RWPE2 (cell line): ENCODE measurements at places on chromosomes 12 and 14.

GRCh38 chr12:128267651-128268378 lies 845 bp downstream of the TMEM132C start:
- no peak for DNase-seq

GRCh38 chr14:67395876-67396189 lies 16.1 kb downstream of the PLEK2 start:
- no peak for DNase-seq

- no peak for DNase-seq
Measured at GRCh38 chr14:88168498-88169165, 154.4 kb downstream of the KCNK10 start.

DNA sequence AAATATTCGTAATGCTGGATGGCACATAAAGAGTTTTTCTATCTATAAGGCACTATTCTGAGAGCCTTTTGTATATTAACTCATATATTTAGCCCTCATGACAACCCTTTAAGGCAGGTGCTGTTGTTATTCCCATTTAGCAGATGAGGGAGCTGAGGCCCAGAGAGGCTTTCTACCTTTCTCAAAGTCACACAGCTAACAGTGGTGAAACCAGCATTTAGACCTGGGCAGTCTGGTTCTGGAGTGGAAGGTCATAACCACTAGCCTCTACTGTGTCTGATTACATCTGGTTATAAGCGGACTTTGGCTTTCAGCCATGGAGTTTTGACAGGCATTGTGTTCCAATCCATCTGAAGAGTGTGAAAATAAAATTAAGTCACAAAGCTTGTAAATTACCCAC lies 41.2 kb upstream of the HDAC7 start:
- no peak for DNase-seq

GRCh38 chr12:2769866-2770533 lies 24.8 kb upstream of the FKBP4 start:
- no peak for DNase-seq

DNA sequence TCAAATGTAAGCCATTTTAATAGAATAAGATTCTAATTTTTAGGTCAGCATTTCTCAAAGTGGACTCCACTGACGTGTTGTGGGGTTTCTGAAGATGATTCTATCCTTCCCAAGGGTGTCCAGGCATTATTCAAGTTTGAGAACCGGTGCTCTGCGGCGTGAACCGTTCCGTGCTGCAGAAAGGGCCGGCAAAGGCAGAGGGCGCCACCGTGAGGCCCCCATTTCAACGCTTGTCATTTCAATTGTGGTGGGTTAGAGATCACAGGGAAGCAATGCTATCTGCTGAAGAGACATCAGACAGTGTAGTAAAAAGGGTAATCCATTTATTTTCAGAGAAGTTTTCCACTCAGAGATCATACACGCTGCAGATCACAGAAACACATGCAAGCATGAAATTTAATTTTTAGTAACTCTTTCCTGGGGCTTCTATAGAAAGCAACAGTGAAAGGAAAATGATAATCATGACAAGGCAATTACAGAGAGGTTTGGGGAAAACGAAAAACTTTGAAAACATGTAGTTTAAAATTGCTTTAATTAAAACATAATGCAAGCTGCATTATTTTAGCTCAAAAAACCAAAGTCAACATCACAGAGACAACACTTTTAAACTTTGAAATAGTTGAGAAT lies 201.7 kb downstream of the EXOC5 start:
- DNase-seq = no peak

- no peak for DNase-seq
Measured at GRCh38 chr12:29782285-29782870, 1.4 kb downstream of the TMTC1 start.

- no peak for DNase-seq
Measured at GRCh38 chr12:74105434-74105833, 432.2 kb upstream of the ATXN7L3B start.

- no peak for DNase-seq
Measured at GRCh38 chr14:96922986-96923385, 125.8 kb downstream of the VRK1 start.

DNA sequence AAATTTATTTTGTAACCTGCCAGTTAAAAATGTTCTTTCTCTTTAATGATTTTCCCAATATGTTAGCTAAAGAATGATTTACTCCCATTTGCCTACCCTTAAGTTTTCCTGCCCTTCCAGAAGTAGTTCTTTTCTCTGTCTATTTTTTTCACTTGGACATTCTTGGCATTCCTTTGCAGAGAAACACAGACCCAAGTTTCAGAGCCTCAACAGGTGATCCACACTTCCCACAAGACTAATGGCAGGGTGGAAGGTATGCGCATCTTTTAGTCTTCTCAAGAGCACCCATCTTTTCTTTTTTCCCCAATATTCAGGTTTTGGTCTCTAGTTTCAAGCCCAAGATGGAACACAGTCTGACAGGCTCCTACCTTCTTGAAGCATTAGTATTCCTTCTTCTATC lies 420.7 kb downstream of the ADAMTS20 start:
- DNase-seq = no peak

GRCh38 chr12:80838708-80839107 lies 99.0 kb downstream of the LIN7A start:
- no peak for DNase-seq

- no peak for DNase-seq
Measured at GRCh38 chr12:82099216-82099615, 259.0 kb downstream of the CCDC59 start.

DNA sequence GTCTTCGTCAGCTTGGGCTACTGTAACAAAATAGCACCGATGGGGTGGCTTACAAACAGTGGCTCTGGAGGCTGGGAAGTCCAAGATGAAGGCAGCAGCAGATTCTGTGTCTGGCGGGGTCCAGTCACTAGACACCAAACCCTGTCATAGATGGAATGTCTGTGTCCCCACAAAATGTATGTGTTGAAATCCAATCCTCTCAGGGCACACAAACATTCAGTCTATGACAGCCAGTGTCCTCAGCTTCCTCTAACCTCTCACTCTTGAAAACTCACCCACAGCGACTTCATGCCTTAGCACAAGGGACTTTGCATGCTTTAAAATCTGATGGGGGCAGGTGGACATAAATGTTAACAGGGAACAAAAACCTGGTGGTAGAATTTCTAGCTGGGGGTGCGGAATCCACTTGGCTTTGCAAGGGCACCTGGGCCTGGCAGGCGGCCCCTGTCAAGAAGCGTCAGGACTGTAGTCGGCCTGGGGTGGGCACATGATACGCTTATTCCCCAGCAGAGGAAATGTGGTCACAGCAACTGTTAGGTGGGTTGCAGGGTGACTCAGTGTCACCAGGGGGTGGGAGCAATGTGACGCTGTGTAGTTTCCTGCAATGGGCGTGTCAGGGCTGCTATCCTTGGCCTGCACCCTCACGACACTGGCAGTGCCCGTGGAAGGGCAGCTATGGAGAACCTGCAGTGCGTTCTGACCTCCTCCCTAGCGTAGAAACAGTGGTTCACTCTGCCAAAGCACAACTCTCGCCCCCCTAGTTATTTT lies 17.7 kb downstream of the RIN3 start:
- no peak for DNase-seq

DNA sequence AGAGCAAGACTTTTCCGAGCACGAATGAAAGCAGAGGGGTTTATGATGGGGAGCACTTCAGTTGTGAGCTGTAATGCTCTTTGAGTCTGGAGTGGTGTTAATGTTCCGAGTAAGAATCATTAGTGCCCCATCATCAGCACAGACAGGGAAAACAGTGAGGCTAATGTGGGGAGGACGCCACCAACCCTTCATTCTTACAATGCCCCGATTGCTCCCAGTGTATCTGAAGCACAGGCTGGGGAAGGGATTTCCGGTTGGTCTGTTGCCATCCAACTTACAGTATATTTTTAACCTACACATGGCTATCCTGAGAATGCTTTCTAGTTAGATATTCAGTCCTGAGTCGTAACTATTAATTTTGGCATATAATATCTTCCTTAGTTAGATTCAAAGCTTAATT lies 141.6 kb downstream of the APAF1 start:
- no peak for DNase-seq

- no peak for DNase-seq
Measured at GRCh38 chr14:50044042-50044651, 72.2 kb downstream of the VCPKMT start.

DNA sequence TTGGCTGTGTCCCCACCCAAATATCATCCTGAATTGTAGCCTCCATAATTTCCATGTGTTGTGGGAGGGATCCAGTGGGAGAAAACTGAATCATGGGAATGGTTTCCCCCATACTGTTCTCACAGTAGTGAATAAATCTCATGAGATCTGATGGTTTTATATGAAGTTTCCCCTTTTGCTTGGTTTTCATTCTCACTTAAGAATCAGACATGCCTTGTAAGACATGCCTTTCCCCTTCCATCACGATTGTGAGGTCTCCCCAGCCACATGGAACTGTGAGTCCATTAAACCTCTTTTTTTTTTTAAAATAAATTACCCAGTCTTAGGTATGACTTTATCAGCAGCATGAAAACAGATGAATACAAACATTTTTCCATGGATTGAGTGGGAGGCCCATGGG lies 652.9 kb downstream of the ETNK1 start:
- DNase-seq = no peak

DNA sequence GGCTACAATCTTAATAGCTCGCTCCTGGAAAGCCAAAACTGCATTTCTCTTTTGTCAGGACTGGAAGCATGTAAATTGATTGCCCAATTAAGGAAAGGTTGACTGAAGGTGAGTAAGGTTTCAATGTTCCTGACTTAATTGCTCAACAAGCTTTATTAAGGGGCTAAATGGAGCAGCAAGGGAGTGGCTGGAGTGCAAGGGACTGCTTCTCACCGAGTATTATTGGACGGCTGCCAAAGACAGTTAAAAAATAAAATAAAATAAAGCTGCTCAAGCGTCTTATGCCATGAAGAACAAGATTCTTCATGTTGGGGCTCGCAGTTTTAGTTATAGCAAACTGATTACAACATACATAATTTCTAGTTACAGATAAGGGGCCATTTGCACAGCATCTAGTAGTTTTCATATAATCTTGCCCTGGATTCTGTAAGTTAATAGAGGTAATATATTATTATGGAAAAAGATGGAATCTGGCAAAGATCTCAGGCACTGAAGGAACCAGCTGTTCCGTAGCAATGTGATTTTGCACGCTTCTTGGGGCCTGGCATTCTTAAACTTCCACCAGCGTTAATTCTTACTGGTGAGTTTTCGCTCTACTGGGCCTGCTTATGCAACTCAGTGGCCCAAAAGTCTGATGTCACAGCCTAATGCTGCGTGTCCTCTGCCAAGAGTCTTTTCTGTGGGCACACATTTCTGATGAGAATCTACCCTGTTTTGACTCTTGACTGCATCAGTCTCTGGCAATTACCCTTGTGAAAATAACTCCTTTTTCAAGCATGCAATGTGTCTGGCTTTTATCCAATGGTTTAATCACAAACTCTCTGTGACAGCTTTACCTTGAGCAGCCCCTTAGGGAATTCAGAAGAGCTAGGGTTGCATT lies 108.5 kb downstream of the SLC38A1 start:
- DNase-seq = peak; percentile 76

GRCh38 chr14:40164083-40164482 lies 731.9 kb upstream of the FBXO33 start:
- DNase-seq = no peak

- DNase-seq = no peak
Measured at GRCh38 chr12:54882079-54882478, 27.8 kb downstream of the MUCL1 start.

DNA sequence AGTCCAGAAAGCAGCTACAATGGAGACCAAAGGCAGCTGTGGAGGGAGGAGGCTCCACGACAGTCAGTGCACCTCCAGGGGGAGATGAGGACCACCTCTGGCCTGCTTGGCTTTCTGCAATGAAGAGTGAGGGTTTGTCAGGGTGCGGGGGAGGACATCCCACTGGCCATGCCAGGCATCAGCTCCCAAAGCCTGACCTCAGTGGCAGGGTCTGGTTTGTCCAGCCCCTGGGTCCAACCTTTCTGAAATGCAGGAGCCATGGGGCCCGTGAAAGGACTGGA lies 35.2 kb downstream of the SLC6A12 start:
- no peak for DNase-seq

- DNase-seq = no peak
Measured at GRCh38 chr12:13304924-13305323, 108.4 kb downstream of the EMP1 start.

GRCh38 chr14:68248481-68249255 lies 429.1 kb downstream of the RAD51B start:
- DNase-seq = no peak

DNA sequence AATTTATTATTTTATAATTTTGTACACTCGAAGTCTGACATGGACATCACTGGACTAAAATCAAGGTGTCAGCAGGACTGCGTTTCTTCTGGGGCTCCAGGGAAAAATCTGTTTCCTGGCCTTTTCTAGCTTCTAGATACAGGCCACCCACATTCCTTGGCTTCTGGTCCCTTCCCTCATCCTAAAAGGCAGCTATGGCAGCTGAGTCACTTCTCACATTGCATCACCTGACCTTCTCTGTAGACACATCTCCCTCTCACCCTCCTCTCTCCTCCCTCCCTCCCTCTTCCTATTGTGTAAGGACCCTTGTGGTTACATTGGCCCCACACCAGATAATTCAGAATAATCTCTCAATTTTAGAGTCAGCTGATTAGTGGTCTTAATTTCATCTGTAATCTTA lies 92.4 kb downstream of the RPS6KA5 start:
- DNase-seq = no peak

DNA sequence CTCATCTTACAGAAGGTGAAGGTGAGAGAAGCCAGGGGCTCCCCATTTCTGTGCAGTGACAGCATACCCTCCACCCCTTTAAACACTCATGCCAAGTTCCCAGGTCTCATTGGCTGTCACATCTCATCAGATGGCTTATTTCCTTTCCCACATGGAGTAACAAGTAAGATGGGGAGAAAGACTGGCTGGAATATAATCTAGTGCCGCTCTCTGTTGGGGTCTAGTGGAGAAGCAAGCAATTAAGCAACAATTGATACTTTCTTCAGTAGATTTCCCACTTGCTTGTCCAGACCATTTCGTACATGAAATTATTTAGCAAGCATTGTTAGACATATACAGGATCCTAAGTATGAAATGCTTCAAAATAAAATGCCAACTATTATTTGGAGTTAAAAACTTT lies 92.2 kb downstream of the SLC5A8 start:
- DNase-seq = no peak

DNA sequence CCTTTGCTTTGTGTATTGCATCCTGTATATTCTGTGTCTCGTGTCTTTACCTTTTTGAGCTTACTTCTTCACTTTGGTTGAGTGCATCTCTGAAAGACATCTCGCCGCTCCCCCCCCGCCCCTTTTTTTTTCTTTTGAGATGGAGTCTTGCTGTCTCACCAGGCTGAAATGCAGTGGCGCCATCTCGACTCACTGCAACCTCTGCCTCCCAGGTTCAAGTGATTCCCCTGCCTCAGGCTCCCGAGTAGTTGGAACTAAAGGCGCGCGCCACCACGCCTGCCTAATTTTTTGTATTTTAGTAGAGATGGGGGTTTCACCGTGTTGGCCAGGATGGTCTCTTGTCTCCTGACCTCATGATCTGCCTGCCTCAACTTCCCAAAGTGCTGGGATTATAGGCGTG lies 49.9 kb downstream of the DIP2B start:
- no peak for DNase-seq
